ENCODE measurements at places on chromosomes 6 and 20.

- DNase-seq: no peak
Observed at GRCh38 chr6:158697811-158698210, 48.0 kb downstream of the SYTL3 start.

- no peak for DNase-seq
Observed at GRCh38 chr6:129637340-129638054, 72.5 kb downstream of the ARHGAP18 start.

- no peak for DNase-seq
Observed at GRCh38 chr6:108648191-108648590, 87.5 kb downstream of the FOXO3 start.

- DNase-seq: peak; percentile 70
Observed at GRCh38 chr6:6826095-6826901, 237.8 kb downstream of the LY86 start.

DNA sequence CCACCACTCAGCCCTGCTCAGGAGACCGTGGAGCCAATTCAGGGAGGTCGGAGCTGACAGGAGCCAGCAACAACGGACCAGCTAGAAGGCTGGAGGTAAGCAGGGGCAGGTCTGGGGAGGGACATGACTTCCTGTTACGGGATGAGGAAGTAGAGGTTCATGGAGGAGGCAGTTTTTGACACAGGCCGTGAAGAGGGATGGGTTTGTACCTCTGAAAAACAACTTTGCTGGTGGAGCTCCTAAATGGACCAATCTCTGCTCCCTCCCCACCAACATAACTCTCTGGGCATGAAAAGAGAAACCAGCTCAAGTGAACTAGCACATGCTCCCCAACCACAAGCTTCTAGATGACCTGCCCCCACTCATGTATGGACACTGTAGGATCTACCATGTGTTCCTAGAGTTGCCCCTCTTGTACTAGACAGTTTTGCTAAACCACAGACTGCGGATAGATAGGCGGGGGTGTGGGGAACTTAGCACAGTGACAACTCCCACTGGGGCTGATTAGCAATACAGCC is 31.4 kb downstream of the RALGAPA2 start:
- no peak for DNase-seq

DNA sequence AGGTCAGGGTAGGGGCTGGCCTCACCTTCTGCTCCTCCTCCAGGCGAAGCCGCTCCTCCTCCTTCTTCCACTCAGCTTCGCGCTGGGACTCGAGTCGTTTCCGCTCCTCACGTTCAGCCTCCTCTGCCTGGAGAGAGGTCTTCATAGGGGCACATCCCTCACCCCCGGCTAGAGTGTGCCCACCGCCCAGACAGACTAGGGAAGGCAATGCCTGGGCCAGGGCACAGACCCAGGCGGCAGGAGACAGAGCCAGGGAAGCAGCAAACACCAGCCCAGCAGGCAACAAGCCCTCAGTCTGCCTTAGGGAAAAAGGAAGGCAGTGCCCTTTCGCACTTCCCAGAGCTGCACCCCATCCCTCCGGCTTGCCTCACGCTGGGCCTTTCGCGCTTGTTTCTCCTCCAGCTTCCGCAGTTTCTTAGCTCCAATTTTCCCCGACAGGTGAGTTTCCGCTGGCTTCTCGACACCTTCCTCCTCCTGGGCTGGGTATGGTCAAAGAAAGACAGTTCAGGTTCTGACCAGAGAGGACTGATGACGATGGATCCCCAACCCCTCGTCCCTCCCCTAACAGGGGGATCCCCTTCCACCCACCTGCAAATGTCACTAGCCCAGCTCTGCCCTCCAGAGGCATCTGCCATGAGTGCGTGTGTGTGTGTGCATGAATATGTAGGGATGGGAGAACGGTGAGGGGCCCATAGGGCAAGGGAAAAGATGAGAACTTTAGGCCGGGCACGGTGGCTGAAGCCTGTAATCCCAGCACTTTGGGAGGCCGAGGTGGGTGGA is 4.3 kb downstream of the DDRGK1 start:
- DNase-seq: no peak

DNA sequence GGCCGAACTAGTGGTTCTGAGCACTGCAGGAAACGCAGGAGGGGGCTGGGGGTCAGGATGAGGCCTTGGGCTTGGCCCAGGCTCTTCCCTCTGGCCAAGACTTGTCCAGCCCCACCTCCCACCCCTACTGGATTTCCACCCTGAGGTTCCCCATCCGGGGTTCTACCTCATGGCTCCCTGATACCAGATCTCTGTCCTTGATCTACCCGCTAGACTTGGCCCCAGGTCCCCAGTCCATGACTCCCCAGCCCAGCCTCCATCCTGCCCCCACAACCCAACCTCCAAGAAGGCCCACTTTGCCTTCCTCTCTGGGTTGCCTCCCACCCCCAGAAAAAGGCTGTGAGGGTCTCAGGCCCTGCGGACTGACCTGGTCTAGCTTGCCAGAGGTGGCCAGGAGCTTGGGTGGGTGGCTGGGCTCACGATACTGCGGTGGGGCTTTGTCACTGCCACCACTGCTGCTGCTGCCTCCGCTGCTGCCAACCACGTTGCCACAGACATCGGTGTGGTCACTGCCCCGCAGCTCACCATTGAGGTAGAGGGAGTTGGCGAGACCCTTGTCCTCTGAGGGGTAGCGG is 6.8 kb upstream of the FASTKD5 start:
- no peak for DNase-seq

GRCh38 chr20:711576-711975 is 36.0 kb upstream of the SCRT2 start:
- DNase-seq: no peak

GRCh38 chr6:14079433-14079832 is 38.1 kb upstream of the CD83 start:
- DNase-seq: no peak

GRCh38 chr6:152360034-152360433 is 277.1 kb downstream of the SYNE1 start:
- DNase-seq: no peak

GRCh38 chr6:25223490-25223991 is 55.6 kb upstream of the CARMIL1 start:
- DNase-seq: peak; percentile 32

DNA sequence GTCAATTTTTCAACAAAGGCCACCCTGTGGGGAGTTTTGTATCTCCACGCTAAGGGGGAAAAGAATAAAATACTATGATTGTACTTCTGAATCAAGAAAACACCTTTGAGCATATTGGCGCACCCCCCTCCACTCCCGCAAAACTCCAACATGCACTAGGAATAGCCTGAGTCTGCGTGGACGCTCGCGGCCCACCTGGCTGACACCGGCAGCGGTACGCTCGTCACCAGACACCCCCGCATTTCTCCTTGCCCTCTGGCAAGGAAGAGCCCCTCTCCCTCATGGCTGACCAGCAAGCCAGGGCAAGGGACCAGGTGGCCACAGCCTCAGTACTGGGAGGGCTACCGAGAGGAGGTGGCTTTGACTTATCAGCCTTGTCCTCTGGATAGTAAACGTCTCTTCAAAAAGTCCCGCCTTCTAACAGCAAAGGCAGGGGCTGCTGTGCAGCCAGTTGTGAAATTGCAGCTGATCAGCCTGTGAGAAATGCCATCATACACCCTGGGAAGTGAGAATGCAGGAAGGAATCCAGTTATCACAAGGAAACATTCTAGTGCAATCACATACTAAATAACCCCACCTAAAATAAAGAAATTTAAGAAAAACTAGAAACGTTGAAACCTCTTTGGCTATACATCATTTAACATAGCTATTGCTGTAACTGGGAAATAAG is 84.2 kb downstream of the HUS1B start:
- no peak for DNase-seq

DNA sequence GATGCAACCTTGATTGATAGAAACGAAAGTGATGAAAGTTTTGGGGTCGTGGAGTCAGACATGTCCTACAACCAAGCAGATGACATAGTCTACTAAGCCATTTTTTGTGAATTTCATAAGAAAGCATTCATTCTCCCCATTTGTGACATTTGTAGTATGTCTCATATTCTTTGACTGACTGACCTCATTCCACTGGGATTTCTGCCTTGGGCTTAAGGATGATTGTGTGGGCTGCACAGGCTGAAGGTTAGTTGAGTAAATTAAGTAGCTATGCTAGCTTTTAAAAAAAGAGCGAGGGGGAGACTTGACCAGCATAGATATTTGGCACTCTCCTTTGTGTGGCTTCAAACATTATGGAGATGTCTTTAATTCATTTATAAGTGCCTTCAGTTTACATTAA is 28.9 kb downstream of the STMND1 start:
- no peak for DNase-seq

DNA sequence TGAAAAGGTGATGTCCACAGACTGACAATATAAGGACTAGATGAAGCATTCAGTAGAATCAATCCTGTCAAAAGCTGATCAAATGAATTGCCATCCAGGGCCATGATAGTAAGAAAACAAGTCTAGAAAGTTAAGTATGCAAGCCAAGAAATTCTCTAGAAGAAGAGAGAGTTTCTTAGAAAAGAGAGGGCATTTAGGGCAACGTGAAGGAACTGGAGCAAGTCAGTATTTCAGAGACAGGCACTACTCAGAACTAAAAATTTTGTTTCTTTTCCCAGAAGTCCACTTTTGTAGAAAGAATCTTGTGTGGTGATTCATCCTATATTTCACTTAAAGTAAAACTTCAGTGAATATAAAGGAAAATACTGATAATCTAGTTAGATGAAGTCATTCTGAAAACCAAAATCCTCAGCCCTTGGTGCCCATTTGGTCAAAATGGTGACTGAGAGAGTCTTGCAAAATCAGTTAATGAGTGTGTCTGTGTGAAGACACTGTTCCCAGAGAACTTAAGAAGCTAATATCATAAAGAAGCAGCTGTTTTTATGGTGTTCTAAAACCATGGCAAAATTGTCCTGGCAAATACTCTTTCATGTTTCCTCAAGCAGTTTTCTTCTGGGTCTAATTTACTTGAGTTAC is 82.2 kb downstream of the COL19A1 start:
- no peak for DNase-seq

DNA sequence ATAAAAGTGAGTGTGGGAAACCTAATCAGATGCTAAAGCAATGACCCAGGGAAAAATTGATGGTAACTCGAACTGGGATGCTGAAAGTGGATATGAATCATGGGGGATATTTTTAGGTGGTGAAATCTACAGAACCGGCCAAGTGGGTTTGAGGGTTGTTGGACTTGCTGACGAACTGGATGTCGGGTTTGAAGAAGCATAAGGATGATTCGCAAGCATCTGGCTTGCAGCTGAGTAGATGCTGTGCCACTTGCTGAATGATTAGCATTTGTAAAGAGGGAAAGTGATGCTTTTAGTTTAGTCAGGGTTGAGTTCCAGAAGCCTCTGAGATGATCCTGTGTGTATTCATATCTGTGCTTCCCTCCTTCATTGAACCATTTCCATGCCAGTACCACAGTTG is 54.9 kb downstream of the UBR2 start:
- DNase-seq: no peak

DNA sequence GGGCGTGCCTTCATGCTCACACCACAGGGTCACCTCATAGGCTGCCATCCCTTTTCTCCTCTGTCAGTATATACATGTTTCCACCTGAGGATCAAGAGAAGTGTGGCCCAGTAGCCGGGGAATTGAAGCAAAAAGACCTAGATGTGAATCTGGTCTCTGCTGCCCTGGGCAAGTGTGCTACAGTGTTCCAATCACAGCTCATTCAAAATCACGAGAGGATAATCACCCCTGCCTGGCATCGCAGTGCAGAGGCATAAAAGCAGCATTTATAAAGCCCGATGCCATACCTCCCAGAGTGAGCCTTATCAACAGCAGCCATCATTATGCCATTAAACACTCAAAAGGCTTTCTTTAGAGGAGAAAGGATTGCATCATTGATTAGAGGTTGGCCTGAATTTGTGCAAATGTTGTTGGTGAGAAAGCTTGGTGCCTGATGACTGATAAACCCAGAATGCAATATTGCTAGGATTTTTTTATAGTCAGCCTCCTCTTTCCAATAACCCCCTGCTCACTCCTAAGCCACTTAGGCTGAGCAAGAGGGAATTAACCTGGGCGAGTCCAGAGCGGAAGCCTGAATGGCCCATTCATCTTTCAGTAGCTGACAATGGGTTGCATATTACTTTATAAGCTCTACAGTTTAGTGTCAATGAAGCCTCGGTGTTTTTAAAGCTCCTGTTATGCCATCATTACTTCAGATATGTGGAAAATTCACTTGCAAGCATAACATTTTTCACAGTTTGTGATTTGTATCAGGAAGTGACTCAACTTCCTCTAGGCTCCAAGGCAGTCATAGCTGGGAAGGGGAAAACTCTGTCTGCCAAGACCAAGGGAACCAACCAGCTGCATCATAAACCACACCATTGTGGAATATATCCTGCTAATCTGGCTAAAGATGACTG is 92.5 kb upstream of the NXT1 start:
- no peak for DNase-seq

GRCh38 chr20:34530342-34530741 is 14.1 kb downstream of the DYNLRB1 start:
- DNase-seq: peak; percentile 40

GRCh38 chr20:1577906-1578305 is 20.4 kb upstream of the SIRPD start:
- DNase-seq: no peak

- no peak for DNase-seq
Observed at GRCh38 chr6:157707576-157707975, 115.5 kb upstream of the SNX9 start.

- DNase-seq: no peak
Observed at GRCh38 chr6:57301757-57302156, 15.7 kb upstream of the PRIM2 start.

- no peak for DNase-seq
Observed at GRCh38 chr6:38065734-38066305, 246.3 kb downstream of the ZFAND3 start.

DNA sequence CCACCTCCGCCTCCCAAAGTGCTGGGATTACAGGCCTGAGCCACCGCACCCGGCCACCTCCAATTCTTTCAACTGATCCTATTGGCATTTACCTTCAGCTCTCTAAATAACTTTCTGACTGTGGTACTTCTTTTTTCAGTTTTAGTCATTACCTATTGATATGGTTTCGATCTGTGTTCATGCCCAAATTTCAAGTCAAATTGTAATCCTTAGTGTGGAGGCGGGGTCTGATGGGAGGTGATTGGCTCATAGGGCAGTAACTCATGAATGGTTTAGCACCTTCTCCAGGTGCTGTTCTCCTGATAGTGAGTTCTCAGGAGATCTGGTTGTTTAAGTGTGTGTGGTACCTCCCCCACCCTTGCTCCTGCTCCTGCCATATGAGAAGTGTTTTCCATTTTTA is 140.9 kb downstream of the LPA start:
- no peak for DNase-seq
